DMS79 (cell line): ENCODE measurements at places on chromosomes 7 and 10.

DNA sequence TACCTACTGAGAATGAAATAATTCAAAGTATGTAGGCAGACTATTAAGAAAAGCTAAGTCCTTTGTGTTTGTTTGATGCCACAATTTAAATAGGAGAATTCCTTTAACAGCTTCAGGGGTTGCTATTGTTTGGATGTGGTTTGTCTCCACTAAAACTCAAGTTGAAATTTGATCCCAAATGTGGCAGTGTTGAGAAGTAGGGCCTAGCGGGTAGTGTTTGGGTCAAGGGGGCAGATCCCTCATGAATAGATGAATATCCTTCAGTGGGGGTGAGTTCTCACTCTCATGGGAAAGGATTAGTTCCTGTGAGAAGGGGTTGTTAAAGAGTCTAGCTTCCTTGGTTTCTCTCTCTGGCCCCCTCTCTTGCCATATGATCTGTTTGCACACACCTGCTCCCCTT, 97.0 kb downstream of the HGF start:
- DNase-seq: peak; percentile 7

GRCh38 chr10:95602382-95602781, 41.2 kb upstream of the SORBS1 start:
- no peak for DNase-seq

DNA sequence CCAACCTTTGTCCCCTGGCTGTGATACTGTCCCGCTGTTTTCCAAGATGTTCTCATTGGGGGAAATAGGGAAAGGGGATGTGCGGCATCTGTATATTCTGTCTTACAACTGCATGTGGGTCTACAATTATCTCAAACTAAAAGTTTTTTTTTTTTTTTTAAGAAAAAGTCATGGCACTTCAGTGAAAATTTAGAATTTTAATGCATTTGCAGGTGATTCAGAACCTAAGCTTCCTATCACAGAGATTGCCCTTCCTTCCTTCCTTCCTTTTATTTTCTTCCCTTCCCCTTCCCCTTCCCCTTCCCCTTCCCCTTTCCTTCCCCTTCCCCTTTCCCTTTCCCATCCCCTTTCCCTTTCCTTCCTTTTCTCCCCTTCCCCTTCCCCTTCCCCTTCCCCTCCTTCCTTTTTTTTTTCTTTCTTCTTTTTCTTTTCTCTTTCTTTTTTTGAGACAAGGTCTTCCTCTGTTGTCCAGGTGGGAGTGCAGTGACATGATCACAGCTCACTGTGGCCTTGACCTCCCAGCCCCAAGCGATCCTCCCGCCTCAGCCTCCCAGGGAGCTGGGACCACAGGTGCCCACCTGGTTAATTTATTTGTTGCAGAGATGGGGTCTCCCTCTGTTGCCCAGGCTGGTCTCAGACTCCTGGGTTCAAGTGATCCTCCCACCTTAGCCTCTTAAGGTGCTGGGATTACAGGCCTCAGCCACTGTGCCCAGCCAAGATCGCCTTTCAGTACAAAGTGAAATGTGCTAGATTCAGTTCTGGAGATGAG, 32.0 kb downstream of the JAKMIP3 start:
- DNase-seq: no peak

GRCh38 chr7:107032050-107032449, 12.5 kb upstream of the PRKAR2B start:
- DNase-seq: no peak
